ENCODE measurements at places on chromosomes 5 and 9.

DNA sequence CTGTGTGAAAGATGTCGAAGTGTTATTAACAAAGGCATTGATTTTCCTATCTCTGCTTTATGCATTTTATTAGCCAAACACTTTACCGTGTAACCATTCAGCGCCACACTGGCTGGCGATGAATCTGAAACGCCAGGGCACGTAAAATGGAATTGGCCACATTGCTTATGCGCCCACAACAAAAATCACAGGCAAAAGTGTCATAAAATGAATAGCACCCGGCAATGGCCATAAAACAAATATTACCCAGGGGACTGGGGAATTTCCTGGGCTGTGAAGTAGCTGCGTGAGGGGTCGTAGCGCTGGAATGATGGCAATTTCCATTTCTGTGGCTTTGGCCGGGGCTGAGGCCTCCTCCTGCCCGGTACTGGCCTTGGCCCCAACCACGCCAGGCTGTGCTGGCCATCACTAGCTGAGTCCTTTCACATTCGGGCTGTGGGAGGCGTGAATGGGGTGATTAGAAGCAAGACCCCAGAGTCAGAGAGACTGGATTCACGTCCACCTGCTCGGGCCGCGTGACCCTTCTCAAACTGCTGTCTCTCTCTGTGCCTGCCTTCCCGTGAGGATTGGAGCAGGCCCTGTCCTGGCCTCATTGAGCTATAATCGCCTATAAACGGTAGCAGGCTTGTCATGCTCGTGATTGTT is 254.5 kb downstream of the PBX3 start:
- no peak for DNase-seq

GRCh38 chr5:135149956-135150723 is 116.1 kb upstream of the PITX1 start:
- no peak for DNase-seq

GRCh38 chr9:98864281-98865174 is 57.1 kb downstream of the GALNT12 start:
- DNase-seq: peak; percentile 56

- no peak for DNase-seq
Measured at GRCh38 chr5:92003806-92004205, 620.7 kb upstream of the ARRDC3 start.

DNA sequence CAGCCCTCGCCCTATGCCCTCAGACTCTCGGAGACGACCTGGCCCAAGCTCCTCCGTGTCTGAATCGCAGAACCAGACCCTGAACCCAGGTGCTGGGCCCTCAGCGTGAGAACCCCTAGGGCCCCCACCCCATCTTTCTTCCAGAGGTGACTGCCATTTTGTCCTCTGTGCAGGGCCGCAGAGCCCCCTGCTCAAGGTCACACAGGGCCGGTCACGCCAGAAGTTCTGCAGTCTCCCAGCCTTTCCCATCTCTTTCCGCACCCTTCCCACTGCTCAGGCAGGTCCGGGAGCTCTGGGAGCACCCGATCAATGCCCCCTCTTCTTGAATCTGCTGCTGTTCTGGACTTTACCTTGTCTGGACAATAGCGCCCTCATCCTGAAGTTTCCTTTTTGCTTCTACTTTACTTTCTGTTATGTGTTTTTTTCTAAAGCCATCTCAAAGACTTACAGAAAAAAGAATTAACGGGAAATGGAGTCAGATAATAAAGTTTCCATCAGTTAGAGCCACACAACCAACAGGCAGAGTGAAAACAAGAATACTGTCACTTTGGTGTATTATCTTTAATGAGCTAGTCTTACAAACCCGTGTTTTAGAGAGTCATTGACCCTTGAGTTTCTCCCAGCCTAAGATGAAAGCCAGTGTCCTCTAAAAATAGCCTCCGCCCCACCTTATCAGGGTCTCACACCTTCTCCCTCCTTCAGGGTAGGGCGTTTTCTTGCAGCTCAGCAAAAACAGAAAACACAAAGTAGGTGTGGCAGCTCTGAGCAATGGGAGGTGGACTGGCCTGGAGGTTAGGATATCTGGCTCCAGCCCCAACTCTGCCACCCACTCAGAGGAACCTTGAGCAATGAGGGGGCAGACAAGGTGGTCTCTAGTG is 1.8 kb downstream of the TMOD1 start:
- DNase-seq: no peak

GRCh38 chr5:87195616-87196015 is 72.1 kb upstream of the RASA1 start:
- DNase-seq: no peak
